ENCODE measurements at places on chromosomes 2 and 18.

GRCh38 chr2:144865670-144866069 lies 345.8 kb upstream of the ZEB2 start:
- DNase-seq, result no peak

DNA sequence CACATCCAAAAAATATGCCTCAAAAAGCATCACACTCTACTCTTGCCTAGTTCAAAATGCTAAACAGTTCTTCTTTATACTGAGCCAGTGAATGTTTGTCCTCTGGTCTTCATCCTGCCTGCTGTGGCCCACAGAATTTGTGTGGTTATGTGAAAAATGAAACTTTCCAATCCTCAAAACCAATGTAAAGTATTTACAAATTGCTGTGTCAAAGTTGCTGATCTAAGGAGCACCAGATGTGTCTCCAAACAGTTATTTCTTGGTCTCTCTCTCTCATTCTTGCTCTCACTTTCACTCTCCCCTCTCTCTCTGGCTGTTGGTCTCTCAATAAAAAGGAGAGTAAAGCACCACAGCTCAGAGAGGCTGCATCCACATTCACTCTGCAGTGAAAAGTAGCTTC lies 23.0 kb downstream of the EPHA4 start:
- no peak for DNase-seq

GRCh38 chr2:203492965-203493364 lies 42.1 kb downstream of the RAPH1 start:
- no peak for DNase-seq

- no peak for DNase-seq
These were observed 17.5 kb upstream of the ILKAP start for GRCh38 chr2:238220892-238221521.

GRCh38 chr2:206850369-206850768 lies 85.0 kb downstream of the FASTKD2 start:
- DNase-seq, result no peak

- no peak for DNase-seq
These were observed 130.9 kb upstream of the SMAD7 start for GRCh38 chr18:49081511-49082155.
